ENCODE measurements at places on chromosomes 5 and 9.

GRCh38 chr5:173501271-173501670, 115.2 kb downstream of the BOD1 start:
- DNase-seq = no peak

DNA sequence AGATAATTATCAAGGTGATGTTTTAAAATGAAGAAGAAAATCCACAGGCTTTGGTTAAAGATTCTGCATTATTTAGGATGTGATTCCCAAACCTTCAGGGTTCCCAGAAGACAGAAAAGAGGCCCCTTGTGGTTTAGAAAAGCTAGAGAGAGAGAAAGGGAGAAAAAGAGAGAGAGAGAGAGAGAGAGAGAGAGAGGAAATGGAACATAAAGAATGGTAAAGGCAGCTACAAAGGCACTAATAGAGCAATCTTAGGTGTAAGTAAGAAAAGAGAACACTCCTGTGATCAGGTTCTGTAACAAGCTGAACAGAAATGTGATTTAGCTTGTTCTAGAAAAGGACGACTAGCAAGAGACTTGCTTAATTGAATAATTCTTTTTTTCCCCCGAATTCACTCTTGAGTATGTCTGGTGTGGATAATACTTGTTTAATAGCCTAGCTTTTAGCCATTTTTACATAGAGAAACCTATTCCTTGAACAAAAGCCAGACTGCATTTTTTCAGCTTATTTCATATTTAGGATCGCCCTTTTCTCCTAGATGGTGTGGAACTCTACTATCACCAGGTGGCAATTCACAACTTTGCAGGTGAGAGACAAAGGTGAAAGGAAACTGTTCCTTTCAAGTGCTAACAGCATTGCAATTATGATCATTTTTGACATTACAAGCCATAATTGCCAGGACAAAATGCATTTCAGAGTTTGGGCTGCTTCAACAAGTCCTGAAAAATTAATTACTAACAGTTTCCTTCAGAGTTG, 57.6 kb upstream of the SH3GL2 start:
- DNase-seq = no peak

DNA sequence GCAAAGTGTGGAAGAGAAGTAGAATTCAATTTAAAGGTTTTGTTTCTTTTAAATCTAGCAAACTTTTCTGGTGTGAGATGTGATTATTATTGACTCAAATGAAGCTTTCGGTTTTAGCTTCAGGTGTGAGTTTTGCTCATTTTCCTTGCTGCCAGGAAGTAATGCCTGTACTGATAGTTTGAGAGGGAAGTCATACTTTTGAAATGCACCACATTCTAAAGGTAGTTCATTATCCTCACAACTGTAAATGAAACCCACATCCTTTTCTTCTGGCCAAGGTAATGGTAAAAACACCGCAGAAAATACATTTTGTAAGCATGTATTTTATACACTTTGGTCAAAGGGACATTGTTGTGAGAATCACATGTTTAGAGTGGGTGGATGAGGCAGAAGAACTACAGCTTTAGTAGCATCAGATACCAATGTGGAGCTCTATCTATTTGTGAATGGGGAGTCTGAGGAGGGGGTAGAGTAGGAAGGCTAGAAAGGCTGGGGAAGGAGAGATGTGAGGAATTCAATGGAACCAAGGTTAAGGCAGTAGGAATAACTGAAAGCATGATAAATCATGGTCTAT, 167.0 kb upstream of the CDKN2B start:
- no peak for DNase-seq

GRCh38 chr5:112121258-112121657, 297.8 kb downstream of the EPB41L4A start:
- no peak for DNase-seq

- DNase-seq = peak; percentile 40
These were observed 4.9 kb upstream of the FYB1 start for GRCh38 chr5:39224196-39224761.

DNA sequence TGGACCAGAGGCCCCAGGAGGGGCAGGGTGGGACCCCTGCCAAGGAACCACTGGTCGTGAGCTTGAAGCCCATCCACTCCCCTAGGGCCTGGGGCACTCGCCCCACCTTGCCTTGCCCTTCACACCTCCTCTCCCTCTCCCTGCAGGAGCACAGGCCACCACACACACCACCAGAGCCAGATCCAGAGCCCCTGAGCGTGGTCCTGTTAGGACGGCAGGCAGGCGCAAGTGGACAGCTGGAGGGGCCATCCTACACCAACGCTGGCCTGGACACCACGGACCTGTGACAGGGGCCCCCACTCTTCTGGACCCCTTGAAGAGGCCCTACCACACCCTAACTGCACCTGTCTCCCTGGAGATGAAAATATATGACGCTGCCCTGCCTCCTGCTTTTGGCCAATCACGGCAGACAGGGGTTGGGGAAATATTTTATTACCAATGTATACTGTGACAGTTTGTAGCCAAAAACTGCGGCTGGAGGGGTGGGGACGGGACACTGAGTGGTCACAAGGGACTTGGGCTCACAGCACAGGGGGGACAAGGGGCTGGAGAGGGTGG, 14.5 kb downstream of the GPRIN1 start:
- DNase-seq = no peak

DNA sequence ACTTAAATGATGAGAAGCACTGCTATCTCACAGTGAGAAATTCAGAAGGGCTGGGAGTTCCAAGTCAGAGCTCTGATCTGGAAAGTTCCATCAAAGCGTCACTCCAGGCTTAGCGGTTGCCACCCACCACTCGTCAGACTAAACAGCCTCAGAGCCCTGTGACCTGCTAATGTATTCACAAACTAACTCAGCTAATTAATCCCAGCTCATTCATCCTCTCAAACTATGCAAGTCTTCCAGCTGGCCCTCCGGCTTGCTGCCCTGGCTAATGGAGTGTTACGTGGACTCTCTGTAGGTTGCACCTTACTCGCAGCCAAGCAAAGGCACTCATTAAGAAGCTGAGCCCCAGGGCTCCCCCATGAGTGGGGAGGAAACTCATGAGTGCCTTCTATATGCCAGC, 82.2 kb upstream of the GABRP start:
- no peak for DNase-seq

- peak; percentile 37 for DNase-seq
These were observed 174.5 kb upstream of the SLC12A2 start for GRCh38 chr5:127909066-127909465.

DNA sequence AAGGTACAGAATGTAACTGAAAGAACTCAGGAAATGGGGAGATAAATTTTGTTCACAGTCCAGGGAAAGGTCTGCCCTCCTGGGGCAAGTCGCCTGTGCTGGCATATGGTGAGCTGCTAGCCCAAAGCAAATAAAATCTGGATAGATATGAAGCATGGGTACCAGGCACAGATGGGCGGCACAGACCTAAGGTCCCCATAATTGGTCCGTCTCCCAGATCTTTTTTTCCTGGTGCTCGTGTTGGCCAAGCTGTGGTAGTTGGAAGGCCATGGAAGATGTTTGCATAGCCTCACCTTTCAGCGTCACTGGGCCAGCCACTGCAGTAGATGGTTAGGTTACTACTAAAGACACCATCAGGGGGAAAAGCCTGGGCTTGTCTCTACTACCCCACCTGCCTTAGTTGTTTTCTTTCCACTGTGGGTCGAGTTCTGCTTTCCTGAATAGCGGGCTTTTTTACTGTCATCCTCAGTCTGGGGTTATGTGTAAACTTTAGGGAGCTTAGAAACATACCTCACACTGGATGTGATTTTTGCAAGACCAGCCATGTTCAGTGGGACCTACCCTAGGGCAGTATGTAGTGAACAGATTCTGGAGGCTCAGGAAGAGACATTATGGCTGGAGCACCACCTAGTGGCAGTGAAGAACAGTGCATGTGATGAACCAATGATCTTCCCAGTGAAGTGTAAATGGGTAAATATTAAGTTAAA, 24.2 kb upstream of the GLRX start:
- DNase-seq = peak; percentile 81

All from GM03348 (cell line).